ENCODE measurements at places on chromosomes 5 and 9. TPM values are rescaled to one million over a fixed set of nuclear protein-coding genes. Genes with fewer than 3 reads are reported as not detected.

PCDHGC5 gene
- total RNA-seq, result 5.1 TPM

FYB1 gene
- 1.5 TPM for total RNA-seq

ACSL6 gene
- not detected for total RNA-seq

CCDC180 gene
- 1.5 TPM for total RNA-seq

SLC25A2 gene
- total RNA-seq, result 0.27 TPM
